ENCODE measurements at places on chromosomes 4 and X. TPM values are rescaled to one million over a fixed set of nuclear protein-coding genes. Genes with fewer than 3 reads are reported as not detected.

The NEUROG2 gene
- not detected for polyA plus RNA-seq

The PNMA6A gene
- not detected for polyA plus RNA-seq

The SLC34A2 gene
- polyA plus RNA-seq: 0.09 TPM

The RBM47 gene
- 111 TPM for polyA plus RNA-seq

The EFHC2 gene
- 0.54 TPM for polyA plus RNA-seq

The PASD1 gene
- polyA plus RNA-seq: not detected

The SASH3 gene
- 7.0 TPM for polyA plus RNA-seq

The BRS3 gene
- polyA plus RNA-seq: not detected

The TLR7 gene
- polyA plus RNA-seq: 0.09 TPM

The CFAP99 gene
- polyA plus RNA-seq: 0.15 TPM

The TRIM60 gene
- not detected for polyA plus RNA-seq

The SLC49A3 gene
- polyA plus RNA-seq: 7.8 TPM

The ANOS1 gene
- polyA plus RNA-seq: 0.87 TPM

The GAGE13 gene
- polyA plus RNA-seq: not detected

The ADAD1 gene
- not detected for polyA plus RNA-seq

The NALF2 gene
- polyA plus RNA-seq: 0.48 TPM

The MAOB gene
- 179 TPM for polyA plus RNA-seq

The JADE3 gene
- 1.1 TPM for polyA plus RNA-seq

The CCNB3 gene
- not detected for polyA plus RNA-seq

The MAGEA10 gene
- polyA plus RNA-seq: 0.04 TPM

The GRIA2 gene
- 1.6 TPM for polyA plus RNA-seq

The FATE1 gene
- not detected for polyA plus RNA-seq

The HS3ST1 gene
- 1.1 TPM for polyA plus RNA-seq

The RTL3 gene
- not detected for polyA plus RNA-seq

The ZNF280C gene
- polyA plus RNA-seq: 0.45 TPM

The ASMT gene
- not detected for polyA plus RNA-seq

The SAGE1 gene
- polyA plus RNA-seq: not detected

The SPON2 gene
- 34.3 TPM for polyA plus RNA-seq

The HNRNPD gene
- 212 TPM for polyA plus RNA-seq

The CCKAR gene
- not detected for polyA plus RNA-seq

The USP51 gene
- polyA plus RNA-seq: not detected

The MRFAP1 gene
- polyA plus RNA-seq: 226 TPM

The SYTL5 gene
- 4.1 TPM for polyA plus RNA-seq

The LUZP4 gene
- polyA plus RNA-seq: not detected

The TDO2 gene
- 1.3 TPM for polyA plus RNA-seq

The MEPE gene
- polyA plus RNA-seq: not detected

The MSX1 gene
- polyA plus RNA-seq: 4.3 TPM

The TCEAL3 gene
- 18.6 TPM for polyA plus RNA-seq

Data from small intestine (tissue), 16 donors.